ENCODE measurements at places on chromosomes 2 and 18.

DNA sequence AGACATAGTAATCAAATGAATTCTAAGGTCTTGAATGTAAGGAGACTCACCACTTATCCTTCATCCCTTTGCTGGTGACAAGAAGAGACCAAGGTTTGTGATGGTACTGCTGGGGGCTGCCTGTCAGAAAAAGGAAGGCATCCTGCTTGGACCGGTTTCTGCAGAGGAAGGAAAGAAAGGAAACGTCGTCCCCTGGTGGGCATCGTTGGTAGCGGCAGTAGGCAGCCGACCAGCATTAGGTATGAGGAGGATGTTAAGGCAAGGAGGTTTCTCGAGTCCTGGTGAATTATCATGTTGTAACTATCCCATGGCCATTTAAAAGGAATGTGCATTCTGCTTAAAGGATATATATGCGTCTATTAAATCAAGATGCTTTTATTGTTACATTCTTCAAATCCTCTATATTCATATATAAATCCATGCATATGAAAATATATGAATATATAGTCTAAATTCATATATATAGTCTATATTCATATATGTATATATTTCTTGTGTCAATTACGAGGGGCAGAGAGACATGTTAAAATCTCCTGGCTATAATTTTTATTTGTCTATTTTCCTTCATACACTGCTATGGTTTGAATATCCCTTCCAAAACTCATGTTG lies 94.4 kb upstream of the TGFA start:
- peak; percentile 72 for DNase-seq

GRCh38 chr2:142323206-142323605 lies 192.4 kb upstream of the LRP1B start:
- DNase-seq = no peak

DNA sequence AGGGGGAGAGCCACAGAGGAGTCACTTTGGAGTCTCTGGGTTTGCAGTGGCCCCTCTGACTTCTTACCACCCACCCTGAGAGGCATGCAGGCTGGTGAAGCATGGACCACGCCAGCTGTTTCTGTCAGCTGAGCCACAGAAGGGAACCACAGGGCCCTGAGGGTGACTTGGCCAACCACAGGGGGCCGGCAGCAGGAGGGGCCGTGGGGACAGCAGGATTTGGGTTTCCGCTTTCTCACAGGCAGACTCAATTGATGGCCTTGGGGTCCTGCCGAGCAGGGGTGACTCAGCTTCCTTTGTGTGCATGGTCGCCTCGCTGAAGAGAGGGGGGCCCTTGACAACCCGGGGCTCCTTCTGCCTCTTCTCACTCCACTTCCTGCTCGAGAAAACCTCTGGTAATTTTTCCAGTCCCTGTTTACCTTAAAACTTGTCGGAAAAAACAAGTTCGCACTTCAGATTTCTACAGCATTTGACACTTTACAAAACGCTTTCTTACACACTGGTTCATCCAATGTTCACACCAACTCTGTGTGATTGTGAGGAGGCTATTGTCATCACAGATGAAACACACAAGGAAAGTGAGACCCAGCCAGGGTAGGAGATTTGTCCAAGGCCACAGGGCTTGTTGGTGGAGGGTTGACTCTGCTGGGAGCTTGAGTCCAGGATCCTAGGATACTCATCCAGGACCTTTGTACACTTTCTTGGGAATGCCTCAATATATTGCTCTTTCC lies 311.2 kb downstream of the LPIN1 start:
- no peak for DNase-seq

- DNase-seq = no peak
Observed at GRCh38 chr2:168525020-168525419, 68.9 kb downstream of the CERS6 start.

DNA sequence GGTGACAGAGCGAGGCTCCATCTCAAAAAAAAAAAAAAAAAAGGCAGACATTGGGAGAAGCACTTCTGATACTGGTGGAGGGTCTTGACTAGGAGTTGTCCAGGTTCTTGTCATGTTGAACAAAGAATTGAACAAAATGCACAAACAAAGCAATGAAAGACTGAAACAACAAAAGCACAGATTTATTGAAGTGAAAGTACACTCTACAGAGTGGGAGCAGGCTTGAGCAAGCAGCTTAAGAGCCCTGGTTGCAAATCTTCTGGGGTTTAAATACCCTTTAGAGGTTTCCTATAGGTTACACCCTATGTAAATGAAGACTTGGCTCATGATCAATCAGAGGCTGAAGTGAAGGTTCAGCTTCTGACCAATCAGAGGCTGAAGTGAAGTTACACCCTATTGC lies 6.4 kb upstream of the SS18 start:
- no peak for DNase-seq

GRCh38 chr18:79395761-79396404 lies at the start of gene NFATC1:
Gene NFATC1, plus strand, starts transcription at chr18:79395930. Its CDS starts 295 bp downstream, at chr18:79396225.
- DNase-seq = peak; percentile 64

DNA sequence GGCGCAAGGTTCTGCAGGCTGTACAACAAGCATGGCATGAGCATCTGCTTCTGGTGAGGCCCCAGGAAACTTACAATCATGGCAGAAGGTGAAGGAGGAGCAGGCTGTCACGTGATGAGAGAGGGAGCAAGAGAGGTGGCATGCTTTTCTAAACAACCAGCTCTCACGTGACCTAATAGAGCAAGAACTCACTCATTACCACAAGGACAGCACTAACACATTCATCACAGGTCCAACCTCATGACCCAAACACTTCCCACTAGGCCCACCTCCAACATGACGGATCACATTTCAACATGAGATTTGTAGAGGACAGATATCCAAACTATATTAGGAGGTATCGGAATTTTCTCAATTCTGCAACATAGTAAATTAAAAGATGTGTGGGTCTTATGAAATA lies 108.8 kb upstream of the DLX2 start:
- no peak for DNase-seq

DNA sequence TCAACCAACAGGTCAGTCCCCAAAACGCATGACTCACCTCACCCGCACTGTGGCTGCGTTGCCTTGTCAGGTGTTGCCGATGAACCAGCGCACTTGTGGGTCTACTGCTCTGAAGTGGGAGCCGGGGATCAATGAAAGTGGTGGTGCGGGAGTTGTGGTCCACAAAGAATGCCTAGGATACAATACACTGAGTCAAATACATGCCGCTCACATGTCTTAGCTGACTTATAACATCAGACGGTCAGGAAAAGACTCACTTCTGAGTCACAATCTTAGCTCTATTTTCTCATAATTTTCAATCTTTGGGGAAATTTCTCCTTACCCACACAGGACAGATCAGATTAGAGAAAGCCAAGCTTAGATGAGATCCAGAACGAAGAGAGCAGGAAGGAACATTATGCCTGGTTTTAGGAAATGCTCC lies 107.1 kb upstream of the STK17B start:
- no peak for DNase-seq

GRCh38 chr18:36718705-36719328 lies 110.0 kb downstream of the TPGS2 start:
- no peak for DNase-seq

Data from HEK293T (cell line).